ENCODE measurements at places on chromosomes 6 and 20.

DNA sequence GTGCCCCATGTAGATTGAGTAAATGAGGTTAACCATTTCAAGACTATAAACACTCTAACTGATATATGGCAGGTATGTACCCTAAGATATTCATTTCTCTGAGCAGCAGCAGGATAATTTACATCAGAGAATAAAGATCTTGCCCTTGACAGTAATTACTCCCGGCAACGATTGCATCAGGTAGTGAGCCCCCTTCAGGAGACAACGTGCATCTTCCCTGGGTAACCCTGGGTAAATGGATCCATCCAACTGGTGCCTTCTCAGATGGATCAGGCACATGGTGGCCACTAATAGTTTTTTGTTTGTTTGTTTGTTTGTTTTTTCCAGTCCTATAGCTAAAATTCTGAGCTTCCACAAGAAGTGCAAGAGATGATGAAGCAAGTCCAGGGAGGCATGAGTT is 469.4 kb upstream of the SLC35B3 start:
- no peaks in the 10 kb centered on the region for H3K27me3 ChIP-seq
- no peak overlapping the region for H3K4me3 ChIP-seq
- H3K4me1 ChIP-seq = no peaks in the 10 kb centered on the region
- H3K27ac ChIP-seq = no peak overlapping the region
- no peak for DNase-seq

DNA sequence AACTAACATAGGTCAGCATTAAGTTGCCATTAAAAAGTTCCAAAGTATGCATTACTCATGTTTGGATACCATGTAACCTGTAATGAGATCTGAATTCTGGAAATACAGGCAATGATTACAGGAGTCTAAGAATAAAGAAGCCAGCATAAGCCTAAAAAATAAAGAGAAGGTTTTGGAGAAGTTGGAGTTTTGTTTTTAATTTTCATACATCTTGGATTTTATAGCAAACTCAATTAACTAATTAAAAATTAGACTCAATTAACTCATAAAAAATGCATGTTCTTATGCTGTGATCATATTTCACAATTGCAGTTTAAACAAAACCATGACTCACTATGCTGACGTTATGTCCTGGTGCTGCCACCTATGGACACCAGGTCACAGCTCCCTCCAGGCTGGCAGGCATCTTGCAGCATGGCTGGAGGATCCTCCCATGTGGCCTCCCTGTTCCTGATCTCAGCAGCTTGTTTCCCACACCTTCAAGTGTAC is 648.8 kb upstream of the AGPAT4 start:
- H3K4me1 ChIP-seq = no peaks in the 10 kb centered on the region
- no peak for DNase-seq
- H3K4me3 ChIP-seq = no peak overlapping the region

- no peak overlapping the region for H3K4me3 ChIP-seq
These were observed 407.0 kb upstream of the SASH1 start for GRCh38 chr6:147935656-147936055.

GRCh38 chr6:74689601-74690000 is 516.3 kb downstream of the COL12A1 start:
- no peak overlapping the region for H3K27ac ChIP-seq
- DNase-seq = no peak
- H3K4me1 ChIP-seq = no peaks in the 10 kb centered on the region
- H3K27me3 ChIP-seq = no peaks in the 10 kb centered on the region
- no peak overlapping the region for H3K4me3 ChIP-seq
- no peaks in the 10 kb centered on the region for H3K36me3 ChIP-seq

- no peak overlapping the region for H3K27ac ChIP-seq
- no peaks in the 10 kb centered on the region for H3K4me1 ChIP-seq
- H3K36me3 ChIP-seq = peaks cover 40% of the 10 kb centered on the region
These were observed 31.9 kb downstream of the NDUFAF5 start for GRCh38 chr20:13816757-13817156.

DNA sequence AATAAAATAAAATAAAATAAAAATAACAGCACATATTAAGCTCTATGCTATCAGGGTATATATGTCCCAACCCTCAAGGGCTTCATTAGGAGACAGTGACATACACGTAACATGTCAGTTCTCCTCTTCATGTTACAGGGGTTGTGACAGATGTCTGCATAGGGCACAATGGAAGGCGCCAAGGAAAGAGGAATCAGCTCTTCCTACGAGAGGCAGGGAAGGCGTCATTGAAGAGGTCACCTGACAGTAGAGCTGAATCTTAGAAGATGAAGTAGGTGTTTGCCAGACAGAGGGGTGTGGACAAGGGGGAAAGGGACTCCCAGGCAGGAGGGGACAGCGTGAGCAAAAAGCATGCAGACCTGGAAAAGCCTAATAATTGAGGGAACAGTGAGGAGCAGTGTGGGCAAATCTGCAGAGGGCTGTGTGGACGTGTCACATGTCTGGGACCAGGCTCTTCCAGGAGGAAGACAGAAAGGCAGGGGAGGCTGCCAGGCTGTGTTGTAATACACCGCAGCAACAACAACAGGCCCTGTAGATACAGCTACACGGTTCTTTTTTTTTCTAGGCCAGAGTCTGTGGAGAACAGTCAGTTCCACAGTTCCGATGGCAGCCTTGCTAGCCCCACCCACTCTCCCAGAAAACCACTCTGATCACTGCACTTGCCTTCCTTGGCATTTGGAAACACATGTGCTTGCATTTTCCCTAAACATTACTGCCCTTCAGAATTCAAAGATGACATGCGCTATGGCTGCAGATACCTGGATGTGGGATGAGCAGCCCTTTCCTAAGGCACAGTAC is 2.5 kb upstream of the FKBP5 start:
- no peak overlapping the region for H3K27ac ChIP-seq
- no peak for DNase-seq
- H3K4me1 ChIP-seq = no peaks in the 10 kb centered on the region
- H3K36me3 ChIP-seq = no peaks in the 10 kb centered on the region

- H3K4me1 ChIP-seq = no peaks in the 10 kb centered on the region
- DNase-seq = no peak
- H3K4me3 ChIP-seq = no peak overlapping the region
- no peak overlapping the region for H3K27ac ChIP-seq
- no peaks in the 10 kb centered on the region for H3K36me3 ChIP-seq
These were observed 58.0 kb downstream of the APCDD1L start for GRCh38 chr20:58457083-58457695.

DNA sequence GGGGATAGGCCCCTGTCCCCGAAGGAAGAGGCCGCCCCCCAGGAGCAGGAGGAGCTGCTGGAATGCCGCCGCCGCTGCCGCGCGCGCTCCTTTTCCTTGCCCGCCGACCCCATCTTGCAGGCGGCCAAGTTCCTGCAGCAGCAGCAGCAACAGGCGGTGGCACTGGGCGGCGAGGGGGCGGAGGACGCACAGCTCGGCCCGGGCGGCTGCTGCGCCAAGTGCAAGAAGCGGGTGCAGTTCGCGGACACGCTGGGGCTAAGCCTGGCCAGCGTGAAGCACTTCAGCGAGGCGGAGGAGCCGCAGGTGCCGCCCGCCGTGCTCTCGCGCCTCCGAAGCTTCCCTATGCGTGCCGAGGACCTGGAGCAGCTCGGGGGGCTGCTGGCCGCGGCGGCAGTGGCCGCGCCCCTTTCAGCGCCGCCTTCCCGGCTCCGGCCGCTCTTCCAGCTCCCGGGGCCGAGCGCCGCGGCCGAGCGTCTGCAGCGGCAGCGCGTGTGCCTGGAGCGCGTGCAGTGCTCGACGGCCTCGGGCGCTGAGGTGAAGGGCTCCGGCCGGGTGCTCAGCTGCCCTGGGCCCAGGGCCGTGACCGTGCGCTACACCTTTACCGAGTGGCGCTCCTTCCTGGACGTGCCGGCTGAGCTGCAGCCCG is 630 bp downstream of the PPP1R3G start:
- H3K36me3 ChIP-seq = no peaks in the 10 kb centered on the region
- no peaks in the 10 kb centered on the region for H3K27me3 ChIP-seq
- no peaks in the 10 kb centered on the region for H3K4me1 ChIP-seq
- H3K4me3 ChIP-seq = no peak overlapping the region
- no peak overlapping the region for H3K27ac ChIP-seq
- no peak for DNase-seq

Measured in CD4-positive, alpha-beta memory T cell (primary cell).